Fibroblast of lung (primary cell): ENCODE measurements at places on chromosomes 2 and 18. TPM values are rescaled to one million over a fixed set of nuclear protein-coding genes. Genes with fewer than 3 reads are reported as not detected.

The PSMG2 gene
- 78.7 and 79.4 TPM in 2 replicates for polyA plus RNA-seq

The PLCL1 gene
- polyA plus RNA-seq = 0.48 and 0.78 TPM in 2 replicates

The IL36B gene
- polyA plus RNA-seq = not detected in 2 replicates

DNA sequence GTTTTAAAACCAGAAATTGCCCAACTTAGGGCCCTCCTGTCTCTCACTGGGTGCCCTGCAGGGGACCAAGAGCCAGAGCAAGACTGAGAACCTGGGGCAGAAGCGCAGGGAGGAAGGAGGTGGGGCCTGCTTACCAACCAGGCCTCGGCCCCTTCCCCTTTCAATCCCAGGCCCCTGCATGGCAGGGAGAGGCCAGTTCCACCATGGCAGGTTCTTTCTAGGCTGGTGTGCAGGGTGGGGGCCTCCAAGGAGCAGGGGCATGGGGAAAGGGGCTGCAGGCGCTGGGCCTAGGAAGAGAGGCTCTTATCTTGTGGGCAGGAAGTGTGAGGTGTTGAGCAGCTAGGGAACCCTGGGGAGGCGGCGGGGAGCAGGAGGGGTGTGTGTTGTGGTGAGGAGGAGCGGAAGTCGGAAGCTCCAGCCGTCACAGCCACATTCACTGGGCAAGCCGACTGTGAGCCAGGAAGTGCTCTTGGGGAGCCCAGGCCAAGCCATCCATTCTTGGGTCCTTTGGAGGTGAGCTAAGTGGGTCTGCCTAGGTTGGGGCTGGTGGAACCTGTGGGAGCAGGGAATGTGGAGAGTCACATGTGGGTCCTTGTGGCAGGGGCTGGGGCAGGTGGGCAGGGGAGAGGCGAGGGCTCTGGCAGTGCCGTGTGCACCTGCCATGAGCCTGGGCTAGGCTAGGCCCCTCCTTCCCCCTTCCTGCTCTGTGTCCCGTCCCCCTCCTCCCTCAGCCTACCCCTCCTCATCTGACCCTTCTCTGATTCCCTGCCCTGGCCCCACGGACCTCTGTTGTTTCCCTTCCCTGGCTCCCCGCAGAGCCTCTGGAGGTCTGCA is at the start of gene PSD4:
PSD4 (plus strand) TSS at position 430 of the 834 bp plus-strand sequence. CDS start 8,486 bp downstream, outside the sequence.
- DNase-seq = no peak

DNA sequence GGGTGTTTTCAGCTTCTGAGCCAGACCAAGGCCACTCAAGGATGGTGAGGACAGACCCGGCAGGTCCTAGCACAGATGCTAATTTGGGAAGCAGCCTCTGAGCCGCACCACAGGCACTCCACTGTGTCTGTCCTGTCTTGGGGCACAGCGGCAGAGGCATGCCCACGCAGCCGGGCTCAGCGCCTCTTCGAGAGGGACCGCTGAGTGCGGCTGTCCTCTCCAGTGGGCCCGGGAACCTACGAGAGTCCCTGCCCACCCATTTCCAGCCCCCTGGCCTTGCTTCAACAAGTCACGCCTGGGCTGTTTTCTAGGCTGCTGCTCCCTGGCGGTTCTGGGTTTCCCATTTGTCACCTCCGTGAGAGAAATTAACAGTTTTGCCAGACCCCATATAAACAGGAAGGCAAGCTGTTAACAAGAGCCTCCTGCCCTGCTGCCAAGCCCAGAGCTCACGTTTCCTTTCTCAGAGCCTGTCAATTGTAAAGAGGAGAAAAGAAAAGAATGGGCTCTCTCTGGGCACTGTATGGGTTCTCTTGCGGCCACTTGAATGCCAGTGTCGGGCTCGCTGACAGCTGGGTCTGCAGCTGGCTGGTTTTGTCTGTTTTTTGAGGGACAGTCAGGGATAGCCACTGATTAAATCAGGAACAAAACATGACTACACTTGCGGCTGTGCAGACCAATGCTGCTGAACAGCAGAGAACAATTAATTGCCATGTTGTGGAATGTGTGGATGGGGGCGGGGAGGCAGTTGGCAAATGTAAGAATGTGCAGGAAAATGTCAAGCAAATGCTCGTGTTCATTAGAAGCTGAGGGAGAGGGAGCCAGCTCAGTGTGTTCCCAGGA is 30.6 kb downstream of the TMEM17 start:
- no peak for DNase-seq

DNA sequence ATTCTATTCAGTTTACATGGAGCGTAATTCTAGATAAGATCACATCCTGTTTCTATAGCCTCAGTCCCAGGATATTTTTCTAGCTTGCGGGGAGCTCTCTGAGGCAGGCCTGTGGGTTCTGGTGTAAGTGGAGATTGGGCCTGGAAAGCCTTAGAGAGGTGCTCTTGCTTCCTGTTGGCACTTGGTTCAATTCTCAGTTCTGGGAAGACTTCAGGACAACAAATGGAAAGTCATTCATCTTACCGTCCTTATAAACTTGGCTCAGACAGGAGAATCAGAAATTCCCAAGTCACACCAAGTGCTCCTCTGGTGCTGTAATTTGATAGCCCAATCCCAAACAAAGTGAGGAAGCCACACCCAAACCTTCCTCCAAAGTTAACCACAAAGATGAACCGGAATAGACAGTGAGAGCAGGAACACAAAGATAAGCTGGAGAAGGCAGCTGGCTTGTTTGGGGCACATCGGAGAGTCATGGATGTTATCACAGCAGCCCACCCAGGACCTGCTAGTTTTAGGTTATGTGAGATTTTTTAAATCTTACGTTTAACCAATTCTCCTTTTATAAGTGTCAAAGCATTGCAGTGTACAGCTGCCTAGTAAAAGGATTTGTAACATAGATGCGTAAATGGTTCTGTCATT is 144.3 kb upstream of the MAP3K20 start:
- DNase-seq = peak; percentile 64

DNA sequence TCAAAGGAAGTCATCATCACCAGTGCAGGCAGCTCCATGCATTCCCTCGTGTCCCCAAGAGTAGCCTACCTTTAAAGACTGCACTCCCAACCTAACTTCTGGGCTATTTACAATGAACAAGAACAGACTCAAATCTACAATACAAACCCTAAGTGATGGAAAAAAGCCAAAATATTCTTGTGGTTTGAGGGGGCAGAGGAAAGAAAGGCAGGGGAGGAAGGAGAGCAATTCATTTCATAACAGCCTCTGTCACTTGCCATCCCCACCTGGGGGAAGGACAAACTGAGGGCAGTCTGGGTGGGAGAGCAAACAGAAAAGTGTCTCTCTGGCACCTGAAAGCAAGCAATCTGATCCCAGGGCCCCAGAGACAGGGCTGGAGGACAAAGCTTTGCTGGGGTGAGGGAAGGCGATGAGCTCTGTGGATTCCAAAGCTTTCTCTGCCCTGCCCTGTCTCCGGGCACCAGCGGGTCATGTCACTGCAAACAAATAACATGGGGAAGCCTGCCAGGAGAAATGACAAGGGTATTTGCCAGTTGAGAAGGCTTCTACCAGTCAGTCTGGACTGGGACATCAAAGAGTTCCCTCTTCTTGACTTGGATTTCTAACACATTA is 528.0 kb upstream of the TNP1 start:
- no peak for DNase-seq

DNA sequence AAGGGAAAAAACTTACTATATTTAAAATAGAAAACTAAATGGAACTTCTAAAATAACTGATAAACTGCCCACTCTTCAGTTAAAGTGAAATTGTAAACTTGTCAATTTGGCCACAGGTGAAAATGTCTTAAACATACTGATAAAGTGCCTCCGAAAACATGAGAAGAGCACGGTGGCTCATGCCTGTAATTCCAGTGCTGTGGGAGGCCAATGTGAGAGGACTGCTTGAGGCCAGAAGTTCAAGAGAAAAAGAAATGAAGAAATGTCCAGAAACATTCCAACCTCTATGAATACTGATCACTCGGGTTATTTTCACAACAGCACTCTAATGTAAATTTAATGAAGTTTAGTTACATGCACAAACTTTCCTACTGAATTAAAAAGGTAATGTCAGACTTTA is 63.4 kb upstream of the DNER start:
- DNase-seq = no peak

GRCh38 chr2:237120916-237121315 is 35.2 kb downstream of the COPS8 start:
- DNase-seq = no peak

DNA sequence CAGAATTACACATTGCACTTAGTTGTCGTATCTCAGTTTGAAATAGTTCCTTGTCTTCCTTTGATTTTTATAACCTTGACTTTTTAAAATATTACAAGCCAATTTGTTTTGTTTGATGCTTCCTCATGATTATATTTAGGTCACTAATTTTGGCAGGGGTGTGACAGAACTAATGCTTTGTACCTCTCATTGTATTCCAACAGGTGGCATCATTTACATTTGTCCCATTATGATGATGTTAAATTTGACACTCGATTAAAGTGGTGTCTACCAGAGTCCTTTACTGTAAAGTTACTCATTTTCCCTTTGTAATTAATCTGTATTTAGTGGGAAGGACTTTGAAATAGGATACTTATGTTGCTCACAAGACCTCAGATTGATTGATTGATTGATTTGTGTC is 21.5 kb upstream of the MFSD2B start:
- DNase-seq = no peak

DNA sequence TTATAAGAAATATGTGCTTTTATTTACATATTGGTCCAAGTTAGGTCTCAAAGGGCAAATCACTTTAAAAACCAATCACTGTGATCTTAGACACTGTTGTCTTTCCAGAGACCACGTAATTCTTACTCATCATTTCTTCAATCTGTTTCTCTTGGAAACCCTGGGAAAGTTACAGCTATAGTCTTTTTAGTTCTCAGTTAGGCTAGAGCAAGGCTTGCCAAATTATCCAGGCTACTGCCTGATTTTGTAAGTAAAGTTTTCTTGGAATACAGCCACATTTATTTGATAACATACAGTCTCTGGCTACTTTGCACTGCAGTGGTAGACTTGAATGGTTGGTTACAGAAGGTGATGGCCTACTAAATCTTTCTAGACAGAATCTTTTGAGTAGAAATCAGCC is 106.0 kb downstream of the KIAA1328 start:
- peak; percentile 90 for DNase-seq

DNA sequence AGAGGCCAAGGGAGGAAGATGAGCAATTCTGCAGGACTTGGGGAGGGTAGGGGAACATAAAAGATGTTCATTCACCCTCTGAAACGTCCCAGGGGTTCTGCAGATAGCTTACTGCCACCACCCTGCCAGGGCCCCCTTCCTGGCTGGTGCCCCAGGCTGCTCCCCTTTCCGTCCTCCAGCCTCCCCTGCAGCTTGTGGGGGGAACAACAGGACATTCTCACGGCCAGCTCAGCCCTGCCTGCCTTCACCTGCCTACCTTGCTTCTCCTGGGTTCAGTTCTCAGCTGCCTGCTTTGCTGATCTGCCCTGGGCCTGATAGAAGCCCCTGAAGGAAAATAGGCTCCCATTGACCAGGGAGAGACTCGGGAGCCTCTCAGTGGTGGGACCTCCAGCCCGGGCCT is 251.1 kb downstream of the CELF4 start:
- DNase-seq = no peak

GRCh38 chr2:154555710-154556109 is 142.8 kb upstream of the KCNJ3 start:
- no peak for DNase-seq

GRCh38 chr2:172460780-172461201 is 33.4 kb downstream of the ITGA6 start:
- peak; percentile 63 for DNase-seq

DNA sequence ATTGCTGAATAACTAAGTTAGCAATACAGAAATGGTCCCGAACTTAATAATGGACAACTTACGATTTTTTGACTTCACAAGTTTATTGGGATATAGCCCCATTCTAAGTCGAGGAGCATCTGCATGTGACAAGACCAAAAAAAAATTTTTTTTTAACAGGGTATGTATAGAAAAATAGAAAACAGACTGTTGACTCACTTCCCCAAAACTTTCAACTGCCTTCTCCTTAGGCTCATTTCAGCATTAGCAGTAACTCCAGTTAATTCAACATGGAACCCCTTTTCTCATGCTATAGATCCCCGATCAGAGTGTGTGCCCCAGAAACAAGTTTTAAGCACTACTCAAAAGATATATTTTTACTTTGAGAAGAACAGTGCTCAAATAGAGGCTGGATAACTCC is 5.4 kb downstream of the CD302 start:
- DNase-seq = no peak

GRCh38 chr2:45869165-45869501 is 217.7 kb downstream of the PRKCE start:
- DNase-seq = peak; percentile 71

DNA sequence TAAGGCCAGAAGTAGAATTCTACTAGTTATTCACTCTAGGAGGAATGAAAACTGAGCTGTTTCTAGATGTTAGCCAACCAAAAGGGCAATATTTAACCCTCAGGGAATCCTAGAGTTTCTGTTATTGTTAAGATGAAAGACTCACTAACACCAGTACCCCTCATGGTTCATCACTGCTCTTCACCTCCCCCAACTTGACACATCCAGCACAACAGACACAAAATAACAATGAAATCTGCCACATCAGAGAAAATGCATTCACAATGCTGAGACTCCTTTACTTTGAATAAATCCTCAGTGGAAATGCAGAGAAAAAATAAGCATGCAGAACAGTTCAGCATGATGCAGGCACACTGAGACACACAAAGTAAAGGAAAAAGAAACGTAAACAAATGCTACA is 111.3 kb downstream of the RIF1 start:
- DNase-seq = no peak

- DNase-seq = peak; percentile 47
These were observed 132.7 kb upstream of the XPO1 start for GRCh38 chr2:61670591-61671501.

GRCh38 chr2:226730481-226730880 is 69.1 kb downstream of the IRS1 start:
- DNase-seq = peak; percentile 71

GRCh38 chr2:29583104-29583503 is 338.3 kb downstream of the ALK start:
- peak; percentile 24 for DNase-seq
